AG10803 (cell line): ENCODE measurements at places on chromosomes 5 and 9.

GRCh38 chr9:11016081-11016480 is 403.3 kb upstream of the PTPRD start:
- no peak for DNase-seq

DNA sequence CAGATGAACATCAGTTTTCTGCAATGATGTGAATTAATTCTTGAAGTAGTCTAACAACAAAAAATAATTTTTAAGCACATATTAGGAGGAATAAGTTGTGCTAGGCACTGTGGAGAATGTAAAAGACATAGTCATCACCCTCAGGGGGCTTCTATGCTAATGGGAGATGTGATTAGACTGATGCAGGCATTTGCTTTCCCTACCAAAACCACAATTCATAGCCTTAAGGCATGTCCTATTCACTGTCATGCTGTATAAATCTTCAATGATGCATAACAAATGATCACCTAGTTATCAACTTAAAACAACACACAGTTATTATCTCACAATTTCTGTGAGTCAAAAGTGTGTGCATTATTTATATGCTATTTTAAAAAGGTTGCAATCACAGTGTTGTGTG is 422.6 kb downstream of the MAN2A1 start:
- DNase-seq = no peak

DNA sequence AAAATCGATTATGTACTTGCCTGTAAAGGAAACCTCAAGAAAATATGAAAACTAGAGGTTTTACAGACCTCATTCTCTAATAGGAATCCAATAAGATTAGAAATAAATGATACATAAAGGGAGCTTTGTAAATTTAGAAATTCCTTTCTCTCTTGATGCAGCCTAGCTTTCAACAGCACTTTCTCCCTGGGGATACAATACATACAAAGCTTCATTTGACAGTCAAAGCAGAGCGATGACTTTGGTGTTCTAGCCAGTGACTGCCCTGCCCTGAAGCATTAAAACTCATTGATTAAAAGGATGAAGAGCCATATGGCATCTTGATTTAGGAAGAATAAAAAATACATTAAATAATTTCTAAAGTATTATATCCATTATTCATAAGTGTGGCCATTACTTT is 46.3 kb upstream of the GLIS3 start:
- no peak for DNase-seq

- DNase-seq = no peak
These were observed 10.5 kb upstream of the OLFM1 start for GRCh38 chr9:135076876-135077430.
